ENCODE measurements at places on chromosomes 6 and 20.

GRCh38 chr6:139373928-139374356 is 506 bp downstream of the CITED2 start:
- DNase-seq = no peak

GRCh38 chr20:4813863-4814695 is 92.4 kb downstream of the PRND start:
- DNase-seq = no peak

GRCh38 chr6:105545228-105545920 is 142.5 kb upstream of the PREP start:
- no peak for DNase-seq

DNA sequence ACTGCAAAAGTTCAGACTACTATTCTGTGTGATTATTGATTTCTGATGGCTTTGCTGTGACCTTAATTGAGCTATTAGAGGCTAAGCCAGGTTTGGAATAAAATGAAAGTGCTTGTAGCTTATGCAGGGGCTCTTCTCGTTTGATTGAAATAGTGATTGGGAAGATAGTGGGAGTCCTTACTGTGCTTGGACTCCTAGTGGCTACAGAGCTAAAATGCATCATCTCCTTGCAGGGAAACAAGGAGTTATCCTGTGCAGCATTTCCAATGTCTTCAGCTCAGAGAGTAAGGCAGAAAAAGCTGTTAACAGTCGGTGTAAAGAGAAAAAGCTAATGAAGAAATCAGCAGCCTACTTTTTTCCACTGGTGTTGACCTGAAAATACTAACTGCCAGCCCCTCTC is 173.5 kb downstream of the SLC35F1 start:
- DNase-seq = no peak

DNA sequence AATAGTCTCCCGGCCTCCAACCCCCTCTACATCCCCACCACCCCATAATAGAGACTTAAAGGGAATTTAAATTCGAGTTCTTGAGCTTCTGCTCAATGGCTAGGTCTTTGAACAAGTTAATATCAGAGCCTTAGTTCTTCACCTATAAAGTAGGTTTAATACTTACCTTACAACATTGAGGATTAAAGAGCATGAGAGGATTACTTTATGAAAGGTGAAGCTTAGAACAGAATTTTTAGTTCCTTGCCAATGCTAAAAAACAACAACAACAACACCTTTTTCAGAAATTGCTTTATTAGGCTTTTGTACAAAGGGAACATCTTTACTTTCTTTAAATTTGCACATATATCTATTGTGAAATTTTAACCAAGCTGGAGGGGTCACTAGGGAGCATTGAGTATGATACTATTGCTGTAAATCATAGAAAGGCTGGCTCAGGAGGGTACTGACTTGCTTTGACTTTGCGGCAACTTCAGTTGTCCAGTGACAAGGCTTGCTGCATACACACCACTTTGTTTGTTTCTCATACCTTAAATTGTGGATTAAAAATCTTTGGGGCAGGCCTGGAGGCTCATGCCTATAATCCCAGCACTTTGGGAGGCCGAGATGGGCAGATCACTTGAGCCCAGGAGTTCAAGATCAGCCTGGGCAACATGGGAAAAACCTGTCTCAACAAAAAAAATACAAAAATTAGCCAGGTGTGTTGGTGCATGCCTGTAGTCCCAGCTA is 9.7 kb downstream of the TOP1 start:
- DNase-seq = no peak

DNA sequence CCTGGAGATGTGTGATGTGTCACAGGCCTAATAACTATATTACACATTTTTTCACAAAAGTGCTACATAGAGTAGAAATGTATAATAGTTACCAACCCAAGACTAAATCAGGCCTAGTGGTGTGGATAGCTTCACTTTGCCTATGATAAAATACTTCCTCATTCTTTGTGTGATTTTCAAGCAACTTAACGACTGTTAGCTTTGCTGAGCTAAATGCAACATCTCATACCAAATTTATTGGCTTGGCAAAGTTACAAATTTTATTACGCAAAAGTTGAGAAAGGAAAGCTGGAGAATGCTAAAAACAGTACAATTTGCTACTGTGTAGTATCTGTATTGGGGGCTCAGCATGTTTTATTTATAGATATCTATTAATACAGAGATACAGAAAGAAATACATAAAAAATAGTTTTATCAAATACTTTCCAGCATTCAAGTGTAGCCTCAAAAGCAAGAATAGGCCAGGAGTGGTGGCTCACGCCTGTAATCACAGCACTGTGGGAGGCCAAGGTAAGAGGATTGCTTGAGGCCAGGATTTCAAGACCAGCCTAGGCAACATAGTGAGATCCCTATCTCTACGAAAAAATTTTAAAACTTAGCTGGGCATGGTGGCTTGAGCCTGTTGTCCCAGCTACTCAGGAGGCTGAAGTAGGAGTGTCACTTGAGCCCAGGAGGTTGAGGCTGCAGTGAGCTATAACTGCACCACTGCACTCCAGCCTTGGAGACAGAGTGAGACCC is 3.6 kb upstream of the EDN1 start:
- DNase-seq = no peak

DNA sequence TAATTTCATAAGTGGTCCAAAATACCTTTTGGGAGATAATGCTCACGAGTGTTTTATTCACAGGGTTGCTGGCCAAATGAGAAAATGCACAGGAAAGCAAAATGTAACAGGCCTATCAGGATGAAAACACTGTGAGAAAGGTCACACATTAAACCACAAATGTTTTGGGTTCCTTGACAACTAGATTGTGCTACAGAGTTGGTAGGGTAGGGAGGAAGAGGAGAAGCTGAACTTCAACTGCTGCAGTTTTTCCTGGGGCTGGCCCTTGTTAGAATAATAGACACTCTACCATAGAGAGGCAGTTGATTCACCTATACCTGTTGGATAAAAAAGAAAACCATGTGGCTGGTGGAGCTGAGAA is 28.1 kb upstream of the PAQR8 start:
- no peak for DNase-seq

Data from stimulated activated CD8-positive, alpha-beta memory T cell treated with anti-CD3 and anti-CD28 coated beads, Interleukin-4, amount 100 ng/mL, for 24 hours (primary cell).